Non-pigmented ciliary epithelial cell (primary cell): ENCODE measurements at places on chromosomes 3 and 15.

- DNase-seq: peak; percentile 99
Measured at GRCh38 chr15:39213385-39213840, 367.5 kb upstream of the THBS1 start.

DNA sequence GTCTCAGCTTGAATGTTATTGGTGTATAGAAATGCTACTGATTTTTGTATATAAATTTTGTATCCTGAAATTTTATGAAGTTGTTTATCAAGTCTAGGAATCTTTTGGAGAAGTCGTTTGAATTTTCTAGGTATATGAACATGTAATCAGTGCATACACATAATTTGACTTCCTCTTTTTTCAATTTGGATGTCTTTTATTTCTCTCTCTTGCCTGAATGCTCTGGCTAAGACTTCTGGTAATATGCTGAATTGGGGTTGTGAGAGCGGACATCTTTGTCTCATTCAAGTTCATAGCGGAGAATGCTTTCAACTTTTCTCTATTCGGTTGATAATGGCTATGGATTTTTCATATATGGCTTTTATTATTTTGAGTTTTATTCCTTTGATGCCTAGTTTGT is 100.9 kb upstream of the MCTP2 start:
- no peak for DNase-seq

- DNase-seq: no peak
Measured at GRCh38 chr3:73419179-73419803, 205.4 kb downstream of the PDZRN3 start.

DNA sequence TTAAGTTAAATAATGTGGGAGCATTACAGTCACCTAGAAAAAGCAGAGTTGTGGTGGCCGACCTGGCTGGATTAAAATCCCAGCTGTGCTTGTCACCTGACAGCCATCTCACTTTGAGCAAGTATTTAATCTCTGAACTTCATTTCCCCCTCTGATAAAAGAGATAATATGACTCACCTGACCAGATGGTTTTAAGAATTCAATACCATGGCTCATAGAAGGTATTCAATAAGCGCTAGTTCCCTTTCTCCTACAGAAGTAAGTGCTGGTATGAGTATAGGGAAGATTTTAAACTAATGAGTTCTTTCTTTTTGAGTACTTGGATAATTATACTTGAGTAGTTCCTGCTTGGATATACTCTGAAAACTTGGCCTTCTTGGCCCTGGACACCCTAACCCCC is 325.5 kb downstream of the IL5RA start:
- DNase-seq: no peak

- DNase-seq: no peak
Measured at GRCh38 chr15:71197620-71198019, 82.3 kb downstream of the THSD4 start.

DNA sequence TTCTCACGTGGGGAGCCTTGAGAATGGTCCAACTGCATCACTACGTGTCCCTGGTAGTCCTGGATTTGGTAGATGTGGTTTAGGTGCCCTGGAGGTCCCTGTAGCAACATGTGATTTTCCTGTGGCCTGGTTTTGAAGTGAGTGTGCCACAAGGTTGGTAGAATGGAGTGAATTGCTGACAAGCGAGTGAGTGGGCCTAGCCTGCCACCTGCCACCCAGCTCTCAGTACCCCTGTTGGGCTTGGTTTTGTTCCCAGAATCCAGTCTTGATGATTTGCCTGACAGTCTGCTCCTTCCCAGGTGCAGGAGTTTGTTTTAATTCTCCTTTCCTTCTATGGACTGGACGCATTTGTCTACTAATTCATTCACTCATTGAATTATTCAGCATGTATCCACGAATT is 19.4 kb downstream of the RPLP1 start:
- no peak for DNase-seq

DNA sequence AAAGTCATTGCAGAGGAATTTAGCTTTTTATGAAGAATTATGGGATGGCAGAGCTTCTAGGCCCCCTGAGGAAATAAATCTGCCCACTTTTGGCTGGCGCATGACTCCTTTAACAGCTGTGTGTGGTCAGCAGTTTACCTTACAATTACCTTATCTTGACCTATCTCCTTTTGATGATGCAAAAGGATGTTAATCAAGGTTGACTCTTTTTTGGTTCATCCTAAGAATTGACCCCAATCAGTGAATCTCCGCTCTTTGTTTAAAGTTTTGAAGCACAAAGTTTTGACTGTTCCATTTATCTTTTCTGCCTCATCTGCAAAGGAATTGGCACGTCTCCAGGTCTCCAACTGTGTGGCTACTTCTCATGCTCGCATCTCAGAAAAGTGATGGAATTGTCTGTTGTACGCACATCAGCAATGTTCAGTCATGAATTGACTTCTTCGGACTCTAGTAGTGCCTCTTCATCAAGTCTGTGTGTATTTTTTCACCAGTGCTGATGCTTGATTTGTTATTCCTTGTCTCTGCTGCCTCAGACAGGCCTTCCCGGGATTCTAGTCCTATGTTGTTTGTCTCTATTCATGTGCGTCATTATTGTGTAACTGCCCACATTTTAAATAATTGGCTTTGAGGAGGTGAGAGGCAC is 196.2 kb upstream of the CFAP20DC start:
- peak; percentile 23 for DNase-seq

DNA sequence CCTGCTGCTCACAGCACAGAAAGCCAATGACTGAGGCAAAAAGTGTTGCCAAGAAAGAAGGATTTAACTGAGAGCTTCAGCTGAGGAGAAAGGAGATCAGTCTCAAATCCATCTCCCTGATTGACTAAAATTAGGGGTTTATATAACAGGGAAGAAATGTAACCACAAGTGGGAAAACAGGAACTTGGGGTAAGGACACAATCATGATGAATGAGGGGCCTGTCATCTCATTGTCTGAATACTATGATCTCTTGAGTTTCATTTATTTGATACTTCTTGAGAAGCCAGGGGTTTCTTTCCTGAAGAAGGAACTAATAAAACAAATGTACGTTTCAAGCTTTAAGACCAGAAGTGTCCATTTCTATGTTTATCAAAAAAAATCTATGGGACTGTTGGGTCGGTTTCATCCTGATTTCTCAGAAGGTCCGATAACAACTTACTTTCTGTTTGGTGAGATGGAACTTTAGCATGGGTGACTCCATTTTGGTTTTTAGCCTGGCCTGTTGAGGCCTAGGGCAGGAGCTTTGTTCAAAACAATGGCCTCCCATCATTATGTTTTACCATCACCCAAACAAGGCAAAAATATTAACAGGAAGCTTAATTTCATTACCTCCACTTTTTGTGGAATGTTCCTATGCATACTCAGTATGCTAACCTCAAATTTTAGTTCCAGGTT is 76.6 kb upstream of the PIAS1 start:
- no peak for DNase-seq

DNA sequence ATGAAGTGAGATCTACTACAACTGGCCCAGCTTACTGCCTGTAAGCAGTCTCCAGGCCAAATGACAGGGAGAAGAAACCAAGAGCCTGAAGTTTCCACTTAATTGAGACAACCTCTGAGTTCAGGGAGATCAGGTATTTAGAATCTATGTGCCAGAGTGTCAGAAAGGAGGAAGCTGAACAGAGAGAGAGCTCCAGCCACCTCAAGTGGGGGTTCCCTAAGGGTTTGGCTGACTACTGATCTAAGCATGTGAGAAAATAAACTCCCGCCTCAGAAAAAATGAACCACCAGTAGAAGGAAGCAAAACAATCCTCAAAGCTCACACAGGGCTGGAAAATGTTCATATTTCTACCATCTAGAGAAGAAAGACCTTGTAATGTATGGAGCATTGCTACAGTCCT is 25.0 kb downstream of the ADAM10 start:
- no peak for DNase-seq

- peak; percentile 84 for DNase-seq
Measured at GRCh38 chr15:52427804-52428203, 100.9 kb downstream of the MYO5A start.

GRCh38 chr3:9730657-9731205 is 804 bp upstream of the BRPF1 start:
- peak; percentile 54 for DNase-seq

GRCh38 chr3:59771768-59772181 is 722.0 kb upstream of the CFAP20DC start:
- peak; percentile 66 for DNase-seq

GRCh38 chr3:100982710-100983109 is 10.5 kb downstream of the ABI3BP start:
- DNase-seq: no peak

GRCh38 chr3:128567705-128568356 is 74.8 kb upstream of the GATA2 start:
- no peak for DNase-seq

DNA sequence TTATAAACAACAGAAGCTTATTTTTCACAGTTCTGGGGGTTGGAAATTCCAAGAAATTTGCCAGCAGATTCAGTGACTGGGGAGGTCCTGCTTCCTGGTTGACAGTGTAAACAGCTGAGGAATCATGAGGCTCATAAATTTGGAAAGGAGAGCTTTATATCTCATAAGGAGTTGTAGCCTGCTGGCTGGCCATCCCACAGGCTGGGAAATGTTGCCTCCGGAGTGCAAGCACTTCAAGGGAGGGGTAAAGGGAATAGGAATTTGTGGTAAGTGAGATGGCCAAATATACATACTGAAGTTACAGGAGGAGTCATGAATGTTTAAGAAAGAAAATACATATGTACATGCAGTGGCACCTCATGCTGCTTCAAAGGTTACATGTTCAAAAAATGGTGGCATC is 217.2 kb upstream of the CBLB start:
- DNase-seq: no peak

GRCh38 chr3:51637941-51638471 is 33.0 kb upstream of the TEX264 start:
- DNase-seq: peak; percentile 45

- no peak for DNase-seq
Measured at GRCh38 chr15:49521802-49522201, 98.8 kb downstream of the FGF7 start.

- DNase-seq: no peak
Measured at GRCh38 chr3:186599142-186599784, 13.6 kb upstream of the AHSG start.

GRCh38 chr3:156605686-156606605 is 51.0 kb upstream of the SSR3 start:
- no peak for DNase-seq

DNA sequence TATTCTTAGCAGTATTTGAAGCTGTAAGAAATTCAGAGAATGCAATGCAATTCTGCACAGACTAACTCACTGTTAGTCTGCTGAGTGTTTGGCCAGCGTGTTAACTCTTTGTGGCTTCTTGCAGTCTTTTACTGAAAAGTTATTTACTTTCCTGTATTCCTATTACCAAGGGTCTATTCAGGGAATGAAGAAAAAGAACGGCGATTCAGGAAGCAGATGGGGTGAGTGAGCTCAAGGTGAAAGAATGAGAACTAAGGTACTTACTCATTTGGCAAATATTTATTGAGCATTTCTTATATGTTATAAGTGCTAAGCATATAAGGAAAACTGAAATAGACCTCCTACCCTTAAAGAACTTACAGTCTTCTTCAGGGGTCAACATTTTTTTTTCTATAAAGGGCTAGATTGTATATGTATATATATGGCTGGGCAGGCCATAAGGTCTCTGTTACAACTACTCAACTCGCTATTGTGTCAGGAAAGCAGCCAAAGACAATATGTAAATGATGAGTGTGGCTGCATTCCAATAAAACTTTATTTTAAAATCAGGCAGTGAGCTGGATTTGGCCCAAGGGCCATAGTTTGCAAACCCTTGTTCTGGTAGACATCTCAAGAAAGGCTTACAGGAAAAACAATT is 271.9 kb upstream of the GADL1 start:
- DNase-seq: peak; percentile 83

GRCh38 chr3:55198554-55198953 is 270.7 kb upstream of the LRTM1 start:
- peak; percentile 97 for DNase-seq

DNA sequence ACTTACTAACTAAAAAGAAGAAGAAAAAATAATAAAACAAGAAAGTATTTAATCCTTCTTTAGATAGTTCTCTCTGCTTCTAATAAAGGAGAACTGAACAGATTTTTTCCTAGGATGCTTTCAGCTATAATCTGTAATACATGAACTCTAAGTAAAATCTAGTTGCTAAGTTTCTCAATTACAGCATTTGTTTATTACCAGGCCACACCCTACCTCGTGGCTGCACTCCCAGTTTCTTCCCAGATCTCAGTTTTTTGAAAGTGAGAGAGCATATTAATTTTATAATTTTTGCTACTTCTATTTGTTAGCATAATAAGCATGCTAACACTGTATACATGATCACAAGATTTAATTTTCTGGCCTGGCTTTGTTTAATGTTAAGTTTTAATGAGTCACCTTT is 258.3 kb downstream of the IL5RA start:
- no peak for DNase-seq

- no peak for DNase-seq
Measured at GRCh38 chr3:114078126-114078525, 21.6 kb downstream of the QTRT2 start.

DNA sequence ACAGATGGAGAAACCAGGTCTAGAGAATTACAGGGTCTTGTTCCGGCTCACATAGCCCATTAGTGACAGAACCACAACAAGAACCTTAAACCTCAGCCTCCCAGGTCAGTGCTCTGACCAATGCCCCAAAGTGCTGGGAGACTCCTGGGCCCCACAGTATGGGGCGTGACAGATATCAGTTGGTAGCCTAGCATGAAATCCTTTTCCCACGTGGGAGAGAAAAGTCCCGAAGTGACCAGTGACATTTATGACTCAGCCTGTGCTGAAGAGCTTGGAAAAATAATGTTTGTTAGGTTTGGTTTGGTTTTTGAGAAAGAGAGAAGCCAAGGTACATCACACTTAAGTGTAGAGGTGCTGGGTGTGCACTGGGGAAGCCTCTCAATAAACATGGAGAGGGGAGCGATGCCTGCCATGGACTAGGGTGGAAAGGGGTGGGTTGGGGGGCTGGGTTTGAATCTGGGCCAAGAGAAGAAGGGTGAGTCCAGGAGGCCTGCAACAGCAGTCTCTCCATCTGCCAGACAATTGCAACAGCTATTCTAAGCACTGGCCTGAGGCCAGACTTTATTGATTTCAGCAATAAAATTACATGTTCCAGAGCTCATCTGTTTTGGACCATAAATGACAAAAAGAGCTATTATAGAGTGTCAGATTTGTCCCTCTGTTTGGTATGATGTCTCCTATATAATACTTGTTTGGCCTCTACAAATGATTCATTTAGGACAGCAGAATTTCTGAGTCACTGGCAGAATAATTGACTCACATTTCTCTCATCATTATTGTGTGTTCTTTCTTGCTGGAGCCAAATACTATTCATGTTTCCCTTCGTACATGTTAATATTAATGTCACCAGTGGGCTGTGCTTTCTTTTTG is 43.4 kb downstream of the C2CD4A start:
- no peak for DNase-seq

- DNase-seq: no peak
Measured at GRCh38 chr3:56825567-56826438, 24.1 kb upstream of the ARHGEF3 start.
